ENCODE measurements at places on chromosomes 13 and 19.

GRCh38 chr19:13056052-13056660, 46.5 kb downstream of the LYL1 start:
- no peak for DNase-seq

DNA sequence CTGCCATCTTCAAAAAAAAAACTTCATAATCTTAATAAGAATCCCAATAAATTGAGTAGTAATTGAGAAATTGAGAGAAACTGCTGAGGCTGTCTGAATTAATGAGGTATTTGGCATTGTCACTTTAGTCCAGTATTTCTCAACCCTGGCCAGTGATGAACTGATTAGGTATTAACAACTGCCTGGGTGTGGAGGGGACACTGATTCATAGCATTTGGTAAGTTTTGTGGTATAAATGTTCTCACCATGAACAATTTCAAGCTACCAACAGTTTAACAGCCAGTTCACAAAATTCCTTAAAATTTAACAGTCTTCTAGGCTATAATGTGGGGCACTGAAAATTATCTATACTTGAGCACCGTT, 18.3 kb downstream of the GPC6 start:
- DNase-seq: no peak

GRCh38 chr13:67696775-67697174, 466.6 kb upstream of the PCDH9 start:
- DNase-seq: no peak

DNA sequence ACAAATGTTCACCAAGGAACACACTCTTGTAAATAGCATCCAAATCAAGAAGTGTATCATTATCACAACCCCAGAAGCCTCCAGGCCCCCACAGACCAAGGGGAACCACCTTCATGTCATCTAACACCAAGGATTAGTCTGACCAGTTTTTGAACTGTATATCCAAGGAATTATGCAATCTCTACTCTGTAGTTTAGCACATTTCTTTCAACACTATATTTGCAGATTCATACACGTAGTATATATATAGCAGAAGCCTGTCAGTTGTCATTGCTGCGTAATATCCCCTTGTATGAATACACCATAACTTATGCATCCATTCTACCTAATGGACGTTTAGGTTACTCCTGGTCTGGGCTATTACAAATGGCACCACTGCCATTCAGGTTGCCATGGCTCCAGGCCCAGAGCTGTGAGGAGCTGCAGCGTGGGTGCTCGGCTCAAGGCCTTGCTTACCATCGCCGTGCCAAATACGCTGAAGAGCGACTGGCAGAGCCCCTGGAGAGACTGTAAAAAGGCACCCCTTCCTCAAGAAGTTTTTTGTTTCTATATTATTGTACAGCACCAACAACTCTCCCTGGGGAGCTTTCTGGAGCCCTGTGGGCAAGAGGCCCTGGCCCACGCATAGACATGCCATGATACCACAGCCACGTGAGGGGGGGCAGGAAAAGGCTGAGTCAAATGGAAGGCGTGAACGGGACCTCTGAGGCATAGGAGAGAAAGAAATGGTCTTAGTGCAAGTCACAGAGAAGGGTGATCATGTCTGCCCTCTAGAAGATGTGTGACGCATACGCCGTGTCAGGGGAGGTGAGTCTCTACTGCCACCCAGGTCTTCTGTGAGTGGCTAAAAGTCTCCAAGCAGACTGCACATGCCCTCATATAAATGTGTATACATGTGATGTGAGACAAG, 10.8 kb downstream of the LATS2 start:
- no peak for DNase-seq

DNA sequence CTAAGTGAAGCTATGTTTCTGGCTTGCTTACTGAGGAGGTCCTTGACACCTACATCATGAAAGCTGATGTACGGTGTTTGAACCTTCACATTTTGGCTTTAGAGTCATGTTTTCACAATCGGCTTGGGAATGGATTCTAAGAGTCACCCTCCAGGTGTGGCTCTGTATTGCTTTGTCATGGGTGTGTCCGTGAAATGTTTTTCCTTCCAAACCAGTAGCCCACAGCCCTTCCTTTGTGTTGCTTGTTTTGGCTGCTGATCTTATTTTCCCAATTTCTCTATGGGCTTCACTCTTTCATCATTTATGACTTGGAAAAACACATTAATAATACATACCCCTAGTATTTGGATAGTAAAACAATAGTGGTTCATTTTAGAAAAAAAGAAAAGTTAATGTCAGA, 240.6 kb downstream of the GGACT start:
- no peak for DNase-seq

- no peak for DNase-seq
Observed at GRCh38 chr13:68834375-68834774, 1273.3 kb upstream of the ATXN8OS start.

GRCh38 chr13:101325423-101325822, 90.9 kb downstream of the NALCN start:
- no peak for DNase-seq

- no peak for DNase-seq
Observed at GRCh38 chr13:61123538-61124289, 291.9 kb downstream of the PCDH20 start.

- no peak for DNase-seq
Observed at GRCh38 chr19:39410017-39410830, 2.2 kb upstream of the PLEKHG2 start.

GRCh38 chr13:38662362-38662761, 24.5 kb upstream of the FREM2 start:
- DNase-seq: no peak

DNA sequence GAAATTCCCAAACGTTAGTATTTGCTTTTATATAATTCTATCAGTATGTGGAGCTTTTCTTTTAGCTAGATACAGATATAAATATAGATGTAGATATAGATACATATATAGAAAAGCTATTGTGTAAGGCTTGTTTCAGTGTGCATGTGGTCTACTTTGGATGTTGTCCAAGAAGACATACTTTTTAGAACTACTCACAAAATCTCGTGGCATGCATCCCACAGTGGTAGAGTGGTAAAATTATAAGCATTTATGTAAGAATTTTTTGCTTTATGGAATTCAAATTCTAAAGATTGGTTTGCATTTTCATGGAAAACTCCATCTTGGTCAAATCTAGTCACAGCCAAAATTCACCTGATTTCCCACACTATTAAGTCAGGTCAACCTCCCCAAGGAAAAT, 880.4 kb downstream of the EFNB2 start:
- DNase-seq: no peak

DNA sequence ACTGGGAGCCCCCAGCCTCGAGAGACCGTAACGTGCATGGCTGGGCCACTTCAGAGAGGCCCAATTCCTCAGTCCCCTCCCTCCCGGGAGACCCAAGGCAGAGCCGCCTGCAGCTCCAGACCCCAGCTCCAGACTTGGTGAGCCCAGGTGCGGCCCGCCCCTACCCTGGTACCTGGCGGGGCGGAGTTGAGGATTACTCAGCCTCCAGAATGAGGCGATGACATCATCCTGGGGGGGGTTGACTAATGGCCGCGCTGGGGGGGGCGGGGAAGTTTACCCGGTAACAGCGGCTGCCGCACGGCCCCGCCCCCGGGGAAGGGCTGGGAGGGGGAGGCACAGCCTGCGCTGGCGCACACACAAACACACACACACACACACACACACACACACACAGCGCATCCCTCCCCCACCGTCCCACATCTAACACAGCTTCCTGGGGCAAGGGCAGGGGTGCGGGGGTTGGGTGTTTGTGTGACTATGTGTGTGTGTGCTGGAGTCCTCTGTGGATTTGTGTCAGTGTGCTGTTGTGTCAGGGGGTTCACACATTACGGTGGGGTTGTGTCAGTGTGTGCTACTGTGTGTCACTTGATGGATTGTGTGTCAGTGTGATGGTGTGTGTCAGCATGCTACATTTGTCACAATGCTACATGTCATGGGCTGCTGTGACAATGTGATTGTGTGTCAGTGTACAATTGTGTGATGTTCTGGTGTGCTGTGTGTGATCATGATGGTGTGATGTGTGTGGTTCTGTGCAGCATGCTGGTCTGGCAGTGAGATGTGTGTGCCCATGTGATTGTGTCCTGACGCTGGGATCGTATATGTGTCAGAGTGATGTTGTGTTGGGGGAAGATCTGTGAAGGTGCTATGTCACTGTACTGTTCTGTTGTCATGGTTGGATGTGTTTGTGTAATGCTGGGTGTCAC, 10.3 kb upstream of the BBC3 start:
- peak; percentile 82 for DNase-seq

GRCh38 chr19:34837262-34837661, 64.2 kb upstream of the ZNF599 start:
- DNase-seq: no peak

- DNase-seq: no peak
Observed at GRCh38 chr13:97573011-97573410, 139.0 kb downstream of the RAP2A start.

DNA sequence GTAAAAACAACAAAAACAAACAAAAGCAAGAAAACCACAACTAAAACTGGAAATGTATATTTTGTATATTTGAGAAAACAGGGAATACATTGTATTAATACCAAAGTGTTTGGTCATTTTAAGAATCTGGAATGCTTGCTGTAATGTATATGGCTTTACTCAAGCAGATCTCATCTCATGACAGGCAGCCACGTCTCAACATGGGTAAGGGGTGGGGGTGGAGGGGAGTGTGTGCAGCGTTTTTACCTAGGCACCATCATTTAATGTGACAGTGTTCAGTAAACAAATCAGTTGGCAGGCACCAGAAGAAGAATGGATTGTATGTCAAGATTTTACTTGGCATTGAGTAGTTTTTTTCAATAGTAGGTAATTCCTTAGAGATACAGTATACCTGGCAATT, 17.1 kb downstream of the KLF5 start:
- no peak for DNase-seq

DNA sequence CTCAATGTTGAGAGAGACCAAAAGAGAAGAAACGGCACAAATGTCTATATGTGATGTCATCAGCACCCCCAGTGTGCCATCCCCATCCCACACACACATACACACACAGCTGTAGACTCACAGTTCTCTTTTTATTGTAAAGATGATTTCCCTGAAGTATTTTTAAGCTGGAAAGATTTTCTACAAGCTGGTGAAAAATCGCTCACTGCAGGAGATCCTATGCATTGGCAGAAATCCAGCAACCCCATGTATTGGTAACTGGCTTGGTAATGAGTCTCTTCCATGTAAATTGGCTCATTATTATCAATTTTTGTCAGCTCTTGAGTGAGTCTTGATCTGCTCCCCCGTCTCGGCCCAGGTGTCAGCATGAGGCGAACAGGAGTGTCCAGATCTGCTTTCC, 107.1 kb upstream of the UQCRFS1 start:
- no peak for DNase-seq

Data from stimulated activated CD4-positive, alpha-beta T cell treated with anti-CD3 and anti-CD28 coated beads, Interleukin-4, amount 100 ng/mL, for 48 hours (primary cell).